Muscle of leg (tissue), 16 donors: ENCODE measurements at places on chromosomes 11 and 22. TPM values are rescaled to one million over a fixed set of nuclear protein-coding genes. Genes with fewer than 3 reads are reported as not detected.
A peak's percentile ranks its signal among the peaks of the same experiment; 100 is the strongest.

PLEKHA7 gene
- total RNA-seq = 2.6 TPM

DNA sequence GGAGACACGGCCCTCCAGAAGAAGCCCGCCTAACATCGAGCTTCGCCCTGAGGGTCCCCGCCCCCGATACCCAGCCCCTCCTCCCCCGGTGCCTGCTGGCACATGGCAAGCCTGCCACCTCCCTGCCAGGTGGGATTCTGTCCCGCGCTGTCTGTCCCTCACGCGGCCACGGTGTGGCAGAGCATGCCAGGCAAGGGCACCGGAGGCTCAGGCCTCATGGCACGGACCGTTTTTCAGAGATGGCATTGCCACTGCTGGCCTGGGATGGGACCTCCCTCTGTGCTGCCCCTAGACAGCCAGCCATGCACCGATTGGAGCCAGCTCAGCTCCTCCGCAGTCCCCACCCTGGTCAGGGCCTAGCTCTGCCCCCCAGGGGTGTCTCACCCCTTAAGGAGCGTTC lies 19.4 kb downstream of the MRPL23 start:
- no peaks in the 10 kb centered on the region for H3K4me1 ChIP-seq
- H3K27ac ChIP-seq = no peak overlapping the region
- H3K4me3 ChIP-seq = no peak overlapping the region

GRCh38 chr22:48084041-48084728 lies 1321.7 kb downstream of the TBC1D22A start:
- DNase-seq = no peak
- no peak overlapping the region for H3K4me3 ChIP-seq
- no peaks in the 10 kb centered on the region for H3K4me1 ChIP-seq
- H3K27me3 ChIP-seq = peaks cover 11% of the 10 kb centered on the region
- no peak overlapping the region for H3K27ac ChIP-seq

TMEM191C gene
- total RNA-seq = 0.40 TPM

PARVG gene
- 3.0 TPM for total RNA-seq

DNA sequence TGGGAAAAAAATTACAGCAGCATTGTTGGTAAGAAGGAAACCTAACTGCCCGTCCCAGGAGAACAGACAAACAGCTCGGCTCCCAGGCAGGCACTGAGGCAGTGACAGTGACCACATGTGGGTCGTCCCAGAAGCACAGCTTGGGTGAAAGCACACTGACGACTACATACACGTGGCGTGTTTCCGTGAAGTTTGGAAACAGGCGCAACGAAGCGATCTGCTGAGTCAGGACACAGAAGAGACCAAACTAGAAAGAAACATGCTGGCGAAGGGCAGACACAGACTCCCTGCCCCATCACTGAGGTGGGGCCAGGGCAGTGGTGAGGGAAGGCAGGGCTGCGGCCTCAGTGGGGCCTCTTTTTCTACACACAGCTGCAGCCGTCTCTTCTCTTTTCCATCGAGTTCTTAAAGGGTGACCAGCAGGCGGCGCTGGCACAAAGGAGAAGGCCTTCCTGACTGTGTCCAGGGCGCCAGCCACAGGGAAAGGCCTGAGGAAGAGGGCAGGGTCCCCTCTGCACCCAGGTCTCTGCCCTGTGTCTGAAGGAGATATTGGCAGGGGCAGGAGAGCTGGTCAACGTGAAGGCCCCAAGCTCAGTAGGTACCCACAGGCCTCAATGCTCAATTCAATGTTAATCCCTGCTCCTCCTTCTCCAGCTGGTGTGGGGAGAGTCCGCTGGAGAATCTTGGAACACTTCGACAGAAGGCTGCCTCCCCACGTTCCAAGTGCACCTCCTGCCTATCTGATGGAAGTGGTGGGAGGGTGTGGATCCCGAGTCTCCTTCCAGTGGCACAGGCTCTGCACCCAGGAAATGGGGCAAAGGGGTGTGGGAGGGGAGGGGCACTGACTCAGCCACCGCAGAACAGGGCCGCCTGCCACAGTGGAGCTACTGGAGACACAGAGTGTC lies 19.9 kb downstream of the CARS1 start:
- peaks cover 2% of the 10 kb centered on the region for H3K4me1 ChIP-seq
- no peak overlapping the region for H3K4me3 ChIP-seq
- no peak overlapping the region for H3K27ac ChIP-seq
- peak; percentile 89 for DNase-seq
- H3K27me3 ChIP-seq = no peaks in the 10 kb centered on the region

DNA sequence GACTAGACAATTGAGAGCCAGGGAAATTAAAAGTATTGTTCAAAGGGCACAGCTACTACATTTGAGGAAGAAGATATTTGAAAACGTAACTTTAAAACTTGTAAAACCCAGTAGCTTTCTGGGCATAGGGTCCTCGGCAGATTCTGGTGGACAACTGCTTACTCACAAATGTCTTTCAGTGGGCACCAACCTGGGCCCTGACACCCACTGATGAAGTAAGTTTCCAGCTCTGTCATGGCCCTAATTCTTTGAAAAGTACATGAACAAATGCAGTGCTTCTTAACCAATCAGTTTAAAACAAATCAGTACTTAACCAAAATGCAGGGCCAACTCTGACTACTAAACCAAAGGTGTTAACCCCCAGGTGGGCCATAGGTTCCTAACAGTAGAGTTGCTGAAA lies 1170.1 kb downstream of the LRRC4C start:
- no peak for DNase-seq
- no peaks in the 10 kb centered on the region for H3K4me1 ChIP-seq
- H3K27me3 ChIP-seq = peaks cover 15% of the 10 kb centered on the region
- no peak overlapping the region for H3K4me3 ChIP-seq
- H3K27ac ChIP-seq = no peak overlapping the region
- H3K36me3 ChIP-seq = no peaks in the 10 kb centered on the region

- no peak overlapping the region for H3K27ac ChIP-seq
- H3K36me3 ChIP-seq = no peaks in the 10 kb centered on the region
- H3K4me1 ChIP-seq = no peaks in the 10 kb centered on the region
- no peak overlapping the region for H3K4me3 ChIP-seq
- no peaks in the 10 kb centered on the region for H3K27me3 ChIP-seq
Measured at GRCh38 chr11:15867871-15868270, 488.5 kb downstream of the SOX6 start.

DNA sequence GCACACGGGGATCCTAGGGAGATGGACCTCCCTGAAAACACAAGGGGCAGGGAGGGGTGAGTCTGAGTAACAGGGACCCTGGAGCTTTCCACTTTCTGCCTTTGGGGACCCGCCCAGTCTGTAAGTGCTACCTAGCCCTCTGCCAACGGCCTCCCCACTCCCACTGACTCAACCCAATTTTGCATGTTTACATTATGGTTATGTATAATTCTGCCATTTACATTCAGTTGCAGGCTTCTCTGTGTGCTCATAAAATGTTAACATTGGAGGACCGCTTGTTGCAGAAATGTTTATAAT lies 105.8 kb downstream of the DSCAML1 start:
- DNase-seq = peak; percentile 11
- H3K36me3 ChIP-seq = no peaks in the 10 kb centered on the region
- H3K4me3 ChIP-seq = no peak overlapping the region
- peaks cover 7% of the 10 kb centered on the region for H3K4me1 ChIP-seq
- H3K27ac ChIP-seq = no peak overlapping the region
- H3K27me3 ChIP-seq = peaks cover 26% of the 10 kb centered on the region

DNA sequence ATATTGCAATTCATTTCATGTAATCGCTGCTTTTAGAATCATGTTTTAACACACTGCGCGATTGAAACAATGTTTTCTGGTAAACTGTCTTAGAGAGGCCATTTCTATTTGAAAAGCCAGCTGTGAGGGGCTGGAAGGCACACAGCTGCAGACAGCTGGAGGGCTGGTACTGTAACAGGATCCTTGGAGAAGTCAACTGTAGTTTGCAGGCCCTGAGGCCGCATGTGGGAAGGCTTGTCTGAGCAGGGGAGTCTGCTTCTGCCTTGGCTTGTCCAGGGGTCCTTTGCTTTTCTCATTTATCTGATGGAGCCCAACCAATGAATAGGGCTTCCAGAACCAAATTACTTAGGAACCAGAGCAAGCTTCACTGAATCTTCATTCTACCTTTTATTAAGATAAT lies 313.5 kb downstream of the BLID start:
- H3K4me3 ChIP-seq = no peak overlapping the region
- peaks cover 30% of the 10 kb centered on the region for H3K4me1 ChIP-seq
- H3K27me3 ChIP-seq = no peaks in the 10 kb centered on the region

OR4C15 gene
- not detected for total RNA-seq
